Activated T-cell treated with anti-CD3 and anti-CD28 coated beads for 24 hours (primary cell): ENCODE measurements at places on chromosomes 7 and 10.

DNA sequence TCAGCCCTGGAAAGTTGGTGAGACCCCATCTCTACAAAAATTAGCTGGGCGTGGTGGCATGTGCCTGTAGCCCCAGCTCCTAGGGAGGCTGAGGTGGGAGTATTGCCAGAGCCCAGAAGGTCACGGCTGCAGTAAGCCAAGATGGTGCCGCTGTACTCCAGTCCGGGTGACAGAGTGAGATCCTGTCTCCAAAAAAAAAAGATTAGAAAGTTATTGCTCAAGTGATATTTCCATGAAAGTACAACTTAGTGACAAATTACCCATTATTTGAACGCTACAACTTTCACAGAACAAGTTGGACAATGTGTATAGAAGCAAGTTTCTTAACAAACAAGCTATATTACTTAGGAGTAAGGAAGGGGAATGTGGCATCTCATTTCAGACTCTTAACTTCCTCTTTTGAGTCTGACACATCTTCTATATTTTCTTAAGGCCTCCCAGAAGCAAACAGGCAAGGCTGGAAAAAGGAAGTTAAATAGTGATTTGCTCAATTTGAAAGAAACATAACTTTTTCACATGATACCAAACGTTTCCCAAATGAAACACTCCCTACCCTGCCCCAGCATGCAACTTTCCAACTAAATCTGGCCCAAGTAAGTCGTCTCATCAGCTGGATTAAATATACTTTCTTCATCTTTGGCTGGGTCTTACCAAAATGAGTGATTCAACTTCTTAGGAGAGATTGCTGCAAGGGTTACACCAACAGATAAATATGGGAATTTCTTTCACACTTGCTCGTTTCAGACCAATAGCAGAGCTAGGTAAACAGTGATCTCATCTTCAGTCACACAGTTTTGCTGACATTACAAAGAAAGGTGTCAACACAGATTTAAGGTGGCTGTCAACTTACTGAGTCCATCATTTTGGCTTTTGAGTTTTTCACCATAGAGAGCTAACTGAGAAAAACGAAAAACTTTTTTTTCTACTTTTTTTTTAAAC is 66.3 kb upstream of the KLF6 start:
- DNase-seq = no peak

GRCh38 chr10:102715880-102716279 is 1.4 kb downstream of the SFXN2 start:
- DNase-seq = no peak

DNA sequence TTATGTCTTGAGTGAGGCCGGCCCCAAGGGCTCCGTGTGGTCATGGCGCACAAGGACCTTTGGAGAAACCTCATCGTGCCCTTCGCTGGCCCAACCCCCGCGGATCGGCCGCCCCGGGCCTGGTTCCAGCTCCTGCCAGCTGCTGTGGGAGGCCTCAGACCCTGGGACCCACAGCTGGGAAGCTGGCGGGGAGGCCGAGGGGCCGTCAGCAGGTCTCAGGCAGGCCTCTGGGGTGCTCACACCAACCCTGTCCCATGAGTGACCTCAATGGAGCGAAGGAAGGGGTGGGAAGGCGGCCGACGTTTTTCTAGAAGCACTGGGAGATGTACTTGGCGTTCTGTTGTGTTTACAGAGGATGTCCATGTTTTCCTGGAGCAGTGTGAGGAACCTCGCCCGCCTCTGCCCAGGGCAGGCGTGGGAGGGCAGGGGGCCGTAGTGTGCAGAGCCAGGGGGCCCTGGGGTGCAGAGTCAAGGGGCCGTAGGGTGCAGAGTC is 18.6 kb upstream of the ADGRA1 start:
- no peak for DNase-seq

DNA sequence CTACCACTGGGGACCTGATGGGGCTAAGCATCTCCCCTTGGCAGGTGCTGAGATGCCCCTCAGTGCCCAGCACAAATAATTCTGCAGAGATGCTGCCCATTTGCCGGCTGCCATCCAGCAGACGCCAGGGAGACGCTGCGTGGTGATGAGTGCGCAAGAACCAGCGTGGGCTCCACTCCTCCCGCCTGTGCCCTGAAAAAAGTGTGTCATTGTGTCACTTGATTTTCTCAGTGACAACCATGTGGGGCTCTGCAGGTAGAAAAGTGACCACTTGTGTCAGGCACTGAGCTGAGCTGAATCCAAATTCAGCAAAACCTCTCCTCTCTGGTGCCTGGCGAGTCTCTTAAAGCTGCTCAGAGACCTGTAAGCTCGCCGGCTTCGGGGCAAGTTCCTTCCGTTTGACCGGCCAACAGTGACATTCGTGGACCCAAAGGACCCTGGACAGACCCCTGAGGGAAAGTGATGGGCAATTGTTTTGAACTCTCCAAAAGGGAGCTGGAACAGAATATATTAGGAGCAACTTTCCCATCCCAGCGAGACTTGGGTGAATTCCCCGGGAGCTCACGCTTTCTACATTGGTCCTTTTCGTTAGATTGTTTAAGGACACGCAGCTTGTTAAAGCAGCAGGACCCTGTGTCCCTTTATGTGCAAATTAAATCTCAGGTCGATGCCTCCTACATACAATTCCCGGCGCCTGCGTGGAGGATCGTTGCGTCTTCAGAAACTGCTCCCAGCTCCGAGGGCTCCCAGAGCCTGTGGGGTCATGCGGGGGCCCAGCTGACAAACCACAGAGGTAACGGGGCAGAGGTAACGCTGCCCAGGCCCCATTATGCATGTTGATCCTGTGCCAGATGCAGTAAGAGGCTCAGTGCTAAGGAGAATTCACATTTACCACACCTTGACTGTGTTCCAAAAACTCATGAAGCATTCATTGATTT is 332.7 kb downstream of the ADARB2 start:
- DNase-seq = no peak

DNA sequence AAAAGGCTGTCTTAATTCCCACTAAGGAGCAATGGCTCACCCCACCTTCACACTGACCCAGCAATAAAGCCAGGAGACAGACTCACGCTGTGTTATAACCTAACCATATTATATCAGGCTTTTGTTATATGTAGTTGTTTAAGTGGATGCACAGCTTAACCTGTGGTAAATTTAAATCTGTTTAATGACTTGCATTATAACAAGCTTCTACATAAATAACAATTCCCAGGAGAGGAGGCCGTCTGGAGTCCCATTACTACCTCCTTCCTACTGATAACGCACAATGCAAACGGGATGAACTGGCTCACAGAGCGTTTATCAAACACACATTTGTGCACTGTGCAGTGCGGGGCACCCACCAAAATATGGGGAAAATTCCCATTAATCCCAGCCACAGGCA is 102.1 kb upstream of the MGMT start:
- DNase-seq = no peak

- DNase-seq = no peak
Observed at GRCh38 chr10:71223347-71224058, 11.1 kb downstream of the UNC5B start.

DNA sequence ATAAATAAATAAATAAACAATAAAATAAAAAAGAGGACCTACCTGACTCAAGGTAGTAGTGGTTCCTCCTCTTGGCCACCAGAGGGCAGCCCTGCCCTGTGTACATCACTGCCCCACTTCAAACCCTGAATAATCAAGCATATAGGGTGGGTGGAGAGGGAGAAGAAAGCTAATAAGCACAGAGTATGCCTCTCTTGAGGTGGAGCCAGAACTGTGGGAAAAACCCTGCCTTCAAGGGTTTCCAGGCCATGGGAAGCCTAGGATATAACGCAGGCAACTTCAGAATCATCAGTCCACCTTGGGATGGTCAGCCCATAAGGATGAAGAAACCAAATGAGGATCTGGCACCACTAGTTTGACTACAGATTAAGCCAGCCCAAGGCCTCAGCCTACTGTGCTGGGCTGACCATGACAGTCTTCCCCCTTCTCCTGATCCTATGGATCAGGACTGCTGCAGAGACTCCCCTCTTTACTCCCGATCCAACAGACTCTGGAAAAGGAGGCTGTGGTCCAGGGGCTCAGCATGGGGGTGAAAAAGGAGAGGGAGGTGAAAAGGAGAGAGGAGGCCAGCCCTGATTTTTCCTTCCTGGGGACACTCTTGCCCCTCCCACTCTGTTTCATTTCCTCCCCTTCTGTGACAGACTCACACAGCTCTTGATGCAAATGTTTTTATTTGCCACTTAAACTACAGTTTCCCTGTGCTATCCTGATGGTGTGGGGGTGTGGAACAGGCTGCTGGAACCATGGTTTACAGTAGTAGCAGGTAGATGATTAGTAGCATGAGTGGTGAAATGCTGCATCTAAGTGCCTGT is 10.1 kb downstream of the AVPI1 start:
- peak; percentile 15 for DNase-seq

DNA sequence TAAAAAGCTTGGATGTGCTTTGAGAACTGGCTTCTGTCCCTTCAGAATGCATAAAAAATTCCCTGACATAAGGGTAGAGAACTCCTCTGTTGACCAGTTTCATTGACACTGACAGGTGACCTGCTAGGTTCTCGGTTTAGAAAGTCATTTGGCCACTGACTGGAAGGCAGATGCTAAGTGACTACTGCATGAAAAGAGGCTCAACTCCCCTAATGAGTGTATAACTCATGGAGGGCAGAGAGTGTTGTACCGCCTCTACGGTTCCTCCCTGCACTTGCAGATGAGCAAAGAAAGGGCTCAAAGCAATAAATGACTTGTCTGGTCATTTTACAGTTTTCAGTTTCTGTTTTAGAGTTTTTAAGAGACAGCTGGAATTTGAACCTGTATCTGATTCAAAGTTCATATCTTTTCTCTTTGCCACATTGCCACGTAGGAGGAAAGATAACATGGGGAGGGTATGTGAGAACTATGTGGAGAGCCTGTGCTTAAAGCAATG is 2.9 kb upstream of the FGL2 start:
- no peak for DNase-seq

DNA sequence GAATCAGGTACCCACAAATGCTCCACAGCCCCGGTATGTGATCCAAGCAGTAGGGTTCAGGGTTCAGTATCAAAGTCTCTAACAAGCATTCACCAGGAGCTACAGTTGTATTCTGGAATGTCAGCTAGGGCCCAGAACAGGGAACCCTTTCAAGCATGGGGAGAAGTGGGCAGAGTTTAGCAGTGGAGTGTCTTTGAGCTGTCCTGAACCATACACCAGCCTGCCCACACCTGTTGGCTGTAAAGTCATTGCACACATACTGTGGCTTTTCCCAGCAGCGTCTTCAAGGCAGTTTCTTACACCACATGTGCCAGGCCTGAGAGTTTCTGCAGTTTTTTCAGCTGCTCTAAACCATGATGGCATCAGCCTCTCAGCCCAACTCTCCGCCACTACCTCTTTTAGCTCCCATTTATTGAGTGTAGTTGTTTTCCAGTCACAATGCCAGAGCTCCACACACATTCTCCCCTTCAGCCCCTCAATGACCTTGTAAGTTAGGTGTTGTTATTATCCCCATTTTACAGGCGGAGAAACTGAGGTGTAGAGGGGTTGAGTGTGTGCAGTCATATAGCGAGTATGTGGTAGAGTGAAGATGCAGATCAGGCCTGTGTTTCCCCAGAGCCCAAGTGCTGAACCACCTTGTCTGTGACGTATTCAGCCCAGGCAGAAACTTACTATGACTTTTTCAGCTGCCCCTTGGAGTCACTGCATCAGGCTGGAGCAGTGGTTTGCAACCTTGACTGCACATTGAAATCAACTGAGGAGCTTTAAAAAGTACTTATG is 83.1 kb downstream of the CHN2 start:
- DNase-seq = no peak

DNA sequence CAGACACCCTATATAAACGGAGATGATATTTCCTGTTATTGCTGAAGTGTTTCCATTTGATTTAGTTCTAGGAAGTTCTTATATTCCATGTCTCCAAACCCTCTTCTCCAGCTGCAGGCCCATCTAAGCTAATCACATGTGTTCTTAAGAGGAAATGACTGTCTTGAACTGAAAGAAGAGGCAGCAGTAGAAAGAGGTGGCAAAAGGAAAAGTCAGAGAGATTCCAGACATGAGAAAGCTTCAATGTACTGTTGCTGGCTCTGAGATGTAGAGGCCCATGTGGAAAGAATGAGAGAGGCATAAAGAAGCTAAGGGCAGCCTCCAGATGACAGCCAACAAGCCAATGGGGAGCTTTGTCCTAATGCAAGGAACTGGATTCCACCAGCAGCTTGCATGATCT is 287.2 kb downstream of the GFRA1 start:
- DNase-seq = no peak

- no peak for DNase-seq
Observed at GRCh38 chr10:18178854-18179483, 38.7 kb downstream of the CACNB2 start.

DNA sequence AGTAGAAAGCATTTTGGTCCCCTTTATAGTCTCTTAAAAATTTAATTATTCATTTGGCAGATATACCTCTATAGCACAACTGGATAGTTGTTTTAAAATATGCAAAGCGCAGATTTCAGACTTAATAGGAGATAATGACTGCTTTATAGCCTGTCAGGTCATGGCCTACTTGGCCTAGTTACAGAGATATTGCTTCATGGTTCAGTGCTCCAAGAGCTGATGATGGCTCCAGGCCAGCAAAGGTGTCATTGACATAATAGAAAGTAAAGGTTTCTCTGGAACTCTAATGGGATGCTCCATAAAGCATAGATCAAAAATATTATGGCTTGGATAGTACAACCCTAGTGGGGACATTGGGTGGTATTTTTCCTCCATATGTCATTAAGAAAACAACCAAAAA is 285.7 kb downstream of the NXPH1 start:
- no peak for DNase-seq

DNA sequence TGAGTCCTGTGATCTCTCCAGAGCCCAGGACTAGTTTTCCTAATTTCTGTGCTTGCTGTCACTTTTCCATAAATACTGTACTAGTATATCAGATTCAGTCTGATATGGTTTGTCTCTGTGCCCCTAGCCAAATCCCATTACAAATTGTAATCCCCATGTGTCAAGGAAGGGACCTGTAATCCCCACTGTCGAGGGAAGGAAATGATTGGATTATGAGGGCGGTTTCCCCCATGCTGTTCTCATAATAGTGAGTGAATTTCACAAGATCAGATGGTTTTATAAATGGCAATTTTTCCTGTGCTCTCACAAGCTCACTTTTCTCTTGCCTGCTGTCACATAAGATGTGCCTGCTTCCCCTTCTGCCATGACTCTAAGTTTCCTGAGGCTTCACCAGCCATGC is 54.8 kb upstream of the IFRD1 start:
- DNase-seq = no peak

DNA sequence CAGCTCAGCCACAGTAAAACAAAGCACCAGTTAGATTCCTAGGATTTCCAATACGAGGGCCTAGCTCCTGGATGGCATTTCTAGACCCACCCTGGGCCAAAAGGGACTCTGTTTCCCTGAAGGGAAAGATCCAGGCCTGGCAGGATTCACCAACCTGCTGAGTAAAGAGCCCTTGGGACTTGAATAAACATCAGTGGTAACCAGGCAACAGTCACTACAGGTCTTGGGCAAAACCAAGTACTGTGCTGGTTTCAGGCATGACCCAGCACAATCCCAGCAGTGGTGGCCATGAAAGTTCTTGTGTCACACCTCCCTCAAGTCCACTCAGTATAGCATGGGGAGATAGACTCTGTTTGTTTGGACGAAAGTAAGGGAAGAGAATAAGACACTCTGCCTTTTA is 31.0 kb upstream of the STARD3NL start:
- no peak for DNase-seq
